Effector CD8-positive, alpha-beta T cell (primary cell): ENCODE measurements at places on chromosomes 16 and 17.

GRCh38 chr17:16298140-16298662 lies 55.1 kb downstream of the CENPV start:
- no peak for DNase-seq

DNA sequence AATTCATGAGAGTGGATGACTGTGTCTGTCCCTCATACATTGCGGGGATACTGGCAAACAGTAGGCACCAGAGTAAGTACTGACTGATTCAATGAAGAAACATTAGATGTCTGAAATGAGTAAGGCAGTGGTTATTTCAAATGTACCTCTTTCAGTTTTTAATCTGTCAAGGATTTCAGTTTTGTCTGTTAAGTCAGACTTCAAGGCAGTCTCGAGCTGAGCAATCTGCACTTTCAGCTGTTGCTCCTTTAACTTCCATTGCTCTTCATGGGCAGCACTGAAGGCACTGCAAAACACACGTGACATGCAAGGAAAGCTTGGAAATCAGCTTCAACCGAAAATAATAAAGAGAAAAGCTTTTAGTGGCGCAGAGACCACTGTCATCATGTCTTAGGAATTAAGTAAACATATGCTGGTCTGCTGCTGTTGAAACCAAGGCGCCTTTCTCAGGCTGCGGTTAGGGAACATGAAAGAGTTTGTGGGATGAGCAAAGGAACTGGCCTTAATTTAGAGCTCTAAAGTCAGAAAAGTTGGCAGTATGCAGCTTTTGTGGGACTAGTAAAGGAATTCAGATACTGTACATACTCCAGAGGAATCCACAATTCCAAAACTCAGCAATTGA lies 38.8 kb downstream of the RPGRIP1L start:
- no peak for DNase-seq

GRCh38 chr17:43661699-43662412 lies at the start of gene MEOX1:
MEOX1 (minus strand) TSS chr17:43661922; CDS start chr17:43661534, 388 bp downstream.
- no peak for DNase-seq

DNA sequence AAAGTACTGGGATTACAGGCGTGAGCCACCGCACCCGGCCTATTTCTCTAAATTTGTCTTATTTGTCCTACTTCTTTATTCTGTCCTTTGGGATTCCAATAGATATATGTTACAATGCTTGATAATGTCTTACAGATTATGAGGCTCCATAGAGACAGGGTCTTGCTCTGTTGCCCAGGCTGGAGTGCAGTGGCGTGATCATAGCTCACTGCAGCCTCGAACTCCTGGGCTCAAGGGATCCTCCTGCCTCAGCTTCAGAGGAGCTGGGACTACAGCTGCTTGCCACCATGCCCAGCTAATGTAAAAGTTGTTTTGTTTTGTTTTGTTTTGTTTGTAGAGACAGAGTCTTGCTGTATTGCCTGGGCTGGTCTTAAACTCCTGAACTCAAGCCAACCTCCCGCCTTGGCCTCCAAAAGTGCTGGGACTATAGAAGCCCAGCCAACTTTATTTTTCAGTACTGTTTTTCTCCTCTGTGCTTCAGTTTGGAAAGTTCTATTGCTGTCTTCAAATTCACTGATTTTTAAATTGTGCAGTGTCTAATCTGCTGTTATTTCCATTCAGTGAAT lies 10.3 kb downstream of the ANKRD13B start:
- DNase-seq: no peak

- DNase-seq: no peak
These were observed 185.4 kb downstream of the ABCC12 start for GRCh38 chr16:47970291-47970931.
